Omental fat pad (tissue), 4 donors: ENCODE measurements at places on chromosomes 5 and 9. TPM values are rescaled to one million over a fixed set of nuclear protein-coding genes. Genes with fewer than 3 reads are reported as not detected.

EPB41L4B gene
- total RNA-seq = 29.1 TPM

DNA sequence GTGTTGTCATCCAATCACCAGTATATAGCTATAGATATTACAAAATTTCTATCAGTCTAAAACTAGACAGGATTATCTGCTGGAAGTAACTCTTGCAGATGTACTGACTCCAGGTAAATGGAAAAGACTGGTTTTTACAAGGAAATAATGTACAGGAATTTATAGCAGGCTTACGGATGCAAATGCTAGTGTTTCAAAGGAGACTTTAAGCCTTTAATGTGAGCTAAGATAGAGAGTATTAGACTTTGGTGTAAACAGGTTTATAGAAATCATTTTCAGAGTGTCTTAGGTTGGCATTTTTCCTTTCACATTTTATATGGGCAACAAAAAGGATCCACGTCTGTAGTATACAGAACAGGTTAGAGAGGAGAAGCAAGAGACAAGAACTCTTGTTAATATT lies 16.1 kb downstream of the ZNF608 start:
- DNase-seq = no peak

PCDHA13 gene
- 1.2 TPM for total RNA-seq

TMEM215 gene
- total RNA-seq = not detected

LCNL1 gene
- total RNA-seq = 0.47 TPM

DNA sequence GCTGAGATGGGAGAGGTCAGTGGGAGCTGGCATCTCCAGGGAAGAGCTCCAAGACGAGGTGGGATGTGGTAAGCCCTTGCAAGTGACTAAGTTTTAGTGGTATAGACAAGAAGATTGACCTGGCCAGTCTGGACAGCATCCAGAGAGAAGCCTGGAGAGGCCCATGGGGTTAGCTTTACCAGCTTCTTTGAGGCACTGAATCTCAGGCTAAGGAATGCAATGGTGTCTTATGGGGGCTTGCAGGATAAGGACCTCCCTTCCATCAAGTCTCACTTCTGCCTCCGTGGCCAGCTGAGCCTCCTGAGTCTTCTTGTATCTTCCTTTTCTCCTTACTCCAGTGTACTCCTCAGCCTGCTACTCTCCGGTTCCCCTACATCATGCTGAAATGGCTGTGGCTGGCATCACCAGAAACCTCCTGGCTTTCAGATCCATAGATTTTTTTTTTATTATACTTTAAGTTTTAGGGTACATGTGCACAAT lies 56.5 kb upstream of the JADE2 start:
- DNase-seq = no peak

DNA sequence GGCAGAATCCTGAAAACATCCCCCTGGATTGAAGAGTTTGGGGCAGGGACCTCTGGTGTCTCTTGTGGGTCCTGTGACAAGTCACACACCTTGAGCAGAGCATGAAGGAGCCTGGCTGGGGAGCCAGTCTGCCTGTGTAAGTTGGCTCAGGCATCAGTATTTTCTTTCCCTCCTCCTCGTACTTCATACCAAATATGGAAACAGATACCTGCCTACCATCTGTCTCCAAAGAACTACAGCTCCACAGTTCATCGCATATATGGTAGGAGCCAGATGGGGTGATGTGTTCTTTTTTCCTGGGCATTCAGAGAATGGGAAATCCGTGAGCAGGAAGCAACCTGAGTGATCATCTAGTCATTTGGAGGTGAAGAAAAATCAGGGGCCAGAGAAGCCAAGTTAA lies 177.3 kb upstream of the RAD23B start:
- DNase-seq = no peak

SH2D3C gene
- 20.8 TPM for total RNA-seq

ADRB2 gene
- 32.1 TPM for total RNA-seq

DNA sequence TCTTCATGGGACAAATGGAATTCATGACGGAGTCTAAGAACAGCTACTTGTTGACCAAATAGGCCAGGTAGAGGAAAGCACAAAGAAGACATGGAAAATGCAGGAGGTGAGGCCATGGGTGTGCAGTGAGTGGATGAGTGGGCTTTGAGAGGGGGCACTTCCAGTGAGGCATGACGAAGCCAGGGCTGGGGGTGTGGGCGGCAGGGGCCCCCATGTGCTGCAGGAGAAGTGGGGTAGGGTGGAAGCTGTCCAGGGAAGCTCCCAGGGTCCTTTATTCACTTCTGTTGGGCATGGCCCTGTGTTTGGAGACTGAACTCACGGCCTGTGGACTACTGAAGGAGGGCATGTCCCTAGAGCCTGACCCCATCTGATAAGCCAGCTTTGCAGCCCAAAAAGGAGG lies 127.6 kb upstream of the SLC25A48 start:
- DNase-seq = no peak

GRCh38 chr9:133950192-133950591 lies 41.9 kb downstream of the VAV2 start:
- DNase-seq = no peak

DNA sequence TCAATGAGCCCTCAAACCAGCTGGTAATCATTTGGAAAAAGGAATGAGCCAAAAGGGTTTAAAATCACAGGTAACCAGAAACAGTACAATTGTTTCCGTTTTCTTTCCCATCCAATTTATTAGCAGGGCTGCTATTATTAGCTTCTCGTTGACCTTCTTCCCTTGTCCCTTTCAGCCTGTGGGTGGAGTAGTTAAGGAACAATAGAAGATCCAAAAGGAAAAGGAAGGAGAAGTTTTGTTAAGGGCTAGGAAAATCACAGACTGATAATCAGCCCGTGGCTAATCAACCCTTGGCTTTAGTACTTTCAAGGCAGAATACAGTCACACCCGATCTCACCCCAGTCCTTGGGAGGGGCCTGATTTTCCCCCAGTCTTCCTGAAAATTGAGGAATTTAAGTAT lies 38.4 kb downstream of the TMEM252 start:
- DNase-seq = no peak

- DNase-seq = no peak
These were observed 295.6 kb downstream of the NR2F1-AS1 start for GRCh38 chr5:93285461-93285860.

DNA sequence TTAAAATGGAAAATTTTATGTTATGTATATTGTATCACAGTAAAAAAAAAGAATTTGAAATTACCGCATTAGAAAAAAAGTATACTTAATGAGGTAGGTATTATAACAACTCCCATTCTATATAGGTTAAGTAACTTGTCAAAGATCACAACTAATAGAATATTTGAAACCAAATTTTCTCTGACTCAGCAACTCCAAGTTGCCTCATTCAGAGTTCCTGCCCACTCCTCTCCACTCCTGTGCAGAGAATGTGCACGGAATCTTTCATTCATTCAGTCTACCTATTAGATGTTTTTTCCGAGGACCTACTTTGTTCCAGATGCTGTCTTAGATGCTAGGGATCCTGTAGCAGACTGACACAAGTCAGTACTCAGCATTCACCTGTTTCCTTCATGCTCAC lies 15.4 kb downstream of the SH3TC2 start:
- no peak for DNase-seq

PCDHGC4 gene
- 4.1 TPM for total RNA-seq

DNA sequence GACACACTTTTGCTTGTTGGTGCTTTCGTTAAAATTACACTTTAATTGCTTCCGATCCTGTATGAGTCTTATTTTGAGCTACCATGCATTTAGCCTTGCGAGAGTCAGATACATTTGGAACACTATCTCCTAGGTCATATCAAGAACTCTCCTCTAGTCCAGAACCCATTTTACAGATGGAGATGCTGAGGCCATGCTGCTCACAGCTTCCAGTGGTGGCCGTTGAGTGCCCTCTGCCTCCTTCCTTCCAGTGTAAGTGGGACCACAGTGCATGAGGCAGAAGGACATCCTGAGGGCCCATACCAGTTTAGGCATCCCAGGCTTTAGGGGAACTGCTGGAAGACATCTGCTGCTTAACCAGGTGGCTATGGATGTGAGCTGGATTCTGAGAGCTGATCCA lies 6.9 kb downstream of the CCNI2 start:
- DNase-seq = no peak
